Posterior vena cava (tissue), 2 donors: ENCODE measurements at places on chromosomes 2 and 18. TPM values are rescaled to one million over a fixed set of nuclear protein-coding genes. Genes with fewer than 3 reads are reported as not detected.

DNA sequence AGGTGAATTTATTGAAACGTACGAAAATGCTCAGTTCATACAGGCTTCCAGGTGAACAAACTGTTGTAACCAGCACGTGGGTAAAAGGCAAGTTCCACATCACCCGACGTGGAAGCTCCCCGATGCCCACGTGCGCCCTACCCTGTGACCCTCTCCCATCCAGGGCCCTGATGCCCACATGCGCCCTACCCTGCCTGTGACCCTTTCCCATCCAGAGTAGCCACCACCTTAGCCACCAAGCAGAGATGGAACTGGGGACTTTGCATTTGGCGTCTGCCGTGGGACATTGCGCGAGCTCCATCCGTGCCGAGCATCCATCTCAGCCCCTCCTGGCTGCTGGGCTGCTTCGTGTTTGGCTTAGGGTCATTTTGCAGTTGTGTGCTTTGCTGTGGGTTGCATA, 37.5 kb downstream of the ANO7 start:
- peak; percentile 47 for DNase-seq

DNA sequence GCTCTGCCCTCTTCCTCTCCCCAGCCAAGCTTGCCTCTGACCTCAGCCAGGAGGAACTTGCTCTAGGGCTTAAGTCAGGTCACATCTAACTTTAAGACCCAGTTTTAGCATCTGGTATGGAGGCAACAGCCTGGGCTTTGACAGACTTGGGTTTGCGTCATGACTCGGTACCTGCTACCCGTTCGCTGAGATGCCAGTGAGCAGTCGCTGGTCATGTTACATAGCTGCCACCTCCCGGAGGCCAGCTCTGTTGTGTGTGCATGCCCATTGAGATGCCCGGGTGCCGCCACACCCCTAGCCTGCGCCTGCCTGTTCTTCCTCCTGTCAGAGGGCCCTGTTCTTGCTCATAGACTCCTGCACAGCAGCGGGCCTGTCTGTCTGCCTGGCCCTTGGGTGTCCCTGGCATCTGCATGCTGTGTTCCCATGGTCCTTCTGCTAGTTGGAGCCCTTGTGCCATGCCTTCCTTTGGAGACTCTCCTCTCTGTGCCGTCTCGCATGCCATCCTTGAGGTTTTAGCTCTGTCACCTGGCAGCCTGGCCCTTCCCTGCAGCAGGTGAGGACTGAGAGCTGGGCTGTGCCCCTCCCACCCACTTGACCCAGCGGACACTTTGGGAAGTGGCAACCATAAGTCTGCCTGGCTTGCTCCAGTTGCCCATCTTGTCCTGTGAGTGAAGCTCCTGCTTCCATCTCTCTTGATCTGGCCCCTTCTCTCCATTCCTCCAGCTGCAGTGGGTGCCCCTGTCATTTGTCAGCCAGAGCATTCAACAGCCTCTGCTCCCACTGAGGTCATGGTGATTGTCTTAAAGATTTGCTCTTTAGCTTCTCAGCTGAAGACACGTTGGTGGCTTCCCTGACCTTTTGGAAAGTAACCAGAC, 24.9 kb downstream of the ASAP2 start:
- peak; percentile 70 for DNase-seq

- DNase-seq = no peak
These were observed 42.2 kb upstream of the IL1RL1 start for GRCh38 chr2:102269200-102269524.

DNA sequence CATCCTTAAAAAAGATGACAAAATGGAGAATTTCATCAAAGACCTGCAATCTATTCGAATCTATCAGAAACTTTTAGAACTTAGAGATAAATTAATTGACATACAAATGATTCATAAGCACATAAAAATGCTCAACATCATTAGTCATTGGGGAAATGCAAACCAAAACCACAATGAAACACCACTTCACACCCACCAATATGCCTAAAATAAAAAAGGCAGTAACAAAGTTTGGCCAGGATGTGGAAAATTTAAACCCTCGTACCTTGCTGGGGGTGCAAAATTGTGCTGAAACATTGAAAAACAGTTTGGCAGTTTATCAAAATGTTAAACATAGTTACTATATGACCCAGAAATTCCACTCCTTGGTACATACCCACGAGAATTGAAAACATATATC, 11.5 kb upstream of the EIF2AK3 start:
- no peak for DNase-seq

DNA sequence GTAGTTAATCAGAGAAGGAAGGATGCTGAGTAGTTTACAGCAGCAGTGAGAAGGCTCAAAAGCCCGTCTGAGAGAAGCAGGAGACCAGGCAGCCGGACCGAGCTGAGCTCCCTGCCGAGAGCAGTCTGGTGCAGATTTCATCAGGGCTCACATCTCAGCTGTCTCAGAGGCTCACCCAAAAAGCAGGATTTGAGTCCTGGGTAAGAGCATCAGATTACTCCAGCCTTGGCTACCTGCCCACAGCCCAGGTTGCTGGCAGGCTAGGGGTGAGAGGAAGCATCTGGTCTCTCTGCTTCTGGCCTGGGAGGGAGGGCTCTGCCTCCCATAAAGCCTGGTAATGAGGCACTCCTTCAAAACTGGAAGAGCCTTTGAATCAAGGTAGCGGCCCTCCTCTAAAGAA, 140.5 kb downstream of the ST6GAL2 start:
- DNase-seq = no peak

- DNase-seq = no peak
These were observed 72.9 kb downstream of the EN1 start for GRCh38 chr2:118774458-118775133.

DNA sequence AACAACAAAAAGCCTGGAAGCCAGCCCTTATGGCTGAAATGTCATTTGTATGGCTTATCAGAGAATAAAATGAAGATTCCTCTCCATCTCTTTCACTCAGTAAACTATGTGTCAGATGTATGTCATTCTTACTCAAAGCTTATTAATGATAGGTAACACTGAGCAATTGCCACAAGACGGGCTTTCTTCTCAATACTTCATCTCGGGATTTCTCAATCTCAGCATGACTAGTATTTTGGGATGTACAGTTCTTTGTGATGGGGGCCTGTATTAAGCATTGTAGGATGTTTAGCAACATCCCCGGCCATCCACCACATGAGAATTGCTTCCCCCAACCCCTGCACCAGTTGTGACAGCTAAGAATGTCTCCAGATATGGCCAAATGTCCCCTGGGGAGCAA, 80.2 kb downstream of the MREG start:
- DNase-seq = no peak

- no peak for DNase-seq
These were observed 42.8 kb upstream of the MAP2 start for GRCh38 chr2:209381091-209381490.

GRCh38 chr2:74951211-74951754, 7.2 kb upstream of the POLE4 start:
- no peak for DNase-seq

GRCh38 chr2:197453914-197454398, 604 bp downstream of the COQ10B start:
- no peak for DNase-seq

ABHD1 gene
- total RNA-seq = 0.48 TPM

SCN2A gene
- 1.4 TPM for total RNA-seq

DIPK1C gene
- not detected for total RNA-seq

TRIM54 gene
- total RNA-seq = 0.32 TPM

SKOR2 gene
- total RNA-seq = not detected
